Endothelial cell (in vitro differentiated cells): ENCODE measurements at places on chromosomes 13 and 19.

DNA sequence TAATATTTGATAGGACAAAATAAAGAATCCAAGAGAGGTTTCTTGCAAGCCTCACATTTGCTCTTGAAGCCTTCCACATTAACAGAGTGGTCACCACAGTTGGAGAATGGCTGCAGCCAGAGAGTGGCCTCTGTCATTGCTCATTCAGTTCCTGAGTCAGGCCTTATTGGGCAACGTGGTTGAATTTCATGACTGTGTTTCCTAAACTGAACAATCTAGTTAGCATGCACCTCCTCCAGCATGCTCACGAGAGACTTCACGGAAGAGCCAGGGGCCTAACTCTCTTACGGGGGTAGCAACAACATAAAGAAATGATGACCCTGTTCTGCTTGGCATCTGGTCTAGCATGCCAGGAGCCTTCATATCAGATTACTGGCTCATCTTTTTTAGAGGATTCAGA lies 9.6 kb upstream of the UBL3 start:
- no peak overlapping the region for H3K27ac ChIP-seq
- H3K4me3 ChIP-seq: no peak overlapping the region
- no peak for DNase-seq
- H3K4me1 ChIP-seq: peaks cover 4% of the 10 kb centered on the region
- peaks cover 1% of the 10 kb centered on the region for H3K27me3 ChIP-seq

DNA sequence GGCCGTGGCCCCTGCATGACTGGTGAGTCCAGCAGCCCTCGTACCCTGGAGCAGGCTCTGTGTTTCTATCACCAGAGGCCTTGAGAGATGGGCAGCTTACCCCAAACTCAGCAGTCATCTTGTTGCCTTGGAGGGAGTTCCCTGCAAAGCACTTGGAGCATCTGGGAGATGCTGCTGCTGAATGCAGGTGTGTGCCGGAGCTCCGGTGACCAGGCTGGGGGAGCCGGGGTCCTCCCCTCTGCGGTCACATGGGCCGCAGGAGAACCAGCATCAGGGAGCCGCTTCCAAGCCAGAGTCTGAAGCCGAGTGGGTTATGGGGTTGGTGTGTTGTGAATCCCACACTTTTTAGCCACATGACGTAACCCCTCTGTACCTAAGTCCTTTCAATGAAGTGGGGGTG lies 82.8 kb downstream of the TEX29 start:
- peaks cover 4% of the 10 kb centered on the region for H3K36me3 ChIP-seq
- no peak for DNase-seq
- no peak overlapping the region for H3K4me3 ChIP-seq
- peaks cover 14% of the 10 kb centered on the region for H3K4me1 ChIP-seq
- no peak overlapping the region for H3K27ac ChIP-seq

DNA sequence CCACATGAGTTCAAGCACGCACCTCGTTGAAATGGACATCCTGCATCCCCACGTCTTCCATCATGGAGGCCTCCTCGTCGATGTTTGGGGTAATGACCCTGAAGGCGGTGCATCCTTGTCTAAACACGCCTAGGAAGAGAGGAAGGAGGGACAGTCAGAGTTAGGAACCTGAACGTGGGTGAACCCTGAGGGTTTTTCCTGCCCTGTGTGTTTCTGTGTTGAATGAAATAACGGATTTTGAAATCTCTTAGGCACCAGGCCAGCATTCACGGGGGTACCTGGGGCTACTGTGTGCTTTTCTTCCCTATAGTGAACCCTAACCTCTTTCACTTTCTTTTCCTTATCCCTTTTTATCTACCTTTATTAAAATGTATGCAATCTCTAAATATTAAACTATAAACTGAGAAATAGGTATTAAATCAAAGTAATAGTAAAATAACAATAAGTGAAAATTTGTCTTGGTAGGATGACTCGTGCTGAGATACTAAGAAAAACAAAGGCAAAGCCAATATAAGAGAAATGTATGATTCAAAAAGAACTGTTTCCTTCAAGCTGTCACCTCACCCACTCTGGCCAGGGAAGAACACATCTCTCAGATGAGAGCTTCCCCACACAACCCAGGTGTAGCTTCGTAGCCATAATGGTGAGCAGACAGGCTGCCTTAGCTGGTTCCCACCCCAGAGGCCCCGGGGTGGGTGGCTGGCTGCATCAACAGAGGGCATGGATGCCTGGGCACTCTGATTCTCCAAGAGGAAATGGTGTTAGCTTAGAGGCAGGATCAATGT lies 72.1 kb upstream of the SLC15A1 start:
- H3K4me1 ChIP-seq: peaks cover 32% of the 10 kb centered on the region
- H3K27me3 ChIP-seq: peaks cover 6% of the 10 kb centered on the region
- peak overlapping the region; percentile 39 for H3K4me3 ChIP-seq
- H3K36me3 ChIP-seq: peaks cover 75% of the 10 kb centered on the region

DNA sequence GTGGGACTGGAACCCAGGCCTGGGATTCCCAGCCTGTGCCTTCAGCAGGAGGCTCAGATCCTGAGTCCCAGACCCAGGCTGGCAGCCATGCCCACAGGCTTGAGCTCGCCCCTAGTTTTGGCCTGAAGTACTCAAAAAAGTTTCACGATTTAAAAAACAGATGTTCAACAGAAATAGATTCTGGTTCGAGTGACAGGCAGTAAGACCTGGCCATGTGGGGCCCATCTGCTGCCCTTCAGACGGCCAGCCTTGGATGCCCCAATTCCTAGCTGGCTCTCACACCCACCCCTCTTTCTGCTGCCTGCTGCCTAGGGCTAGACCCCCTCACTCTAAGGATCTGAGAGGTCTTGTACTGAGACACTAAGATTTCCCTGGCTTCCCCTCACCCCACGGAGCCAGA lies 2.8 kb upstream of the DMPK start:
- DNase-seq: no peak
- H3K36me3 ChIP-seq: peaks cover 29% of the 10 kb centered on the region

- peaks cover 16% of the 10 kb centered on the region for H3K4me1 ChIP-seq
- DNase-seq: no peak
- no peak overlapping the region for H3K4me3 ChIP-seq
- peaks cover 17% of the 10 kb centered on the region for H3K27me3 ChIP-seq
- H3K27ac ChIP-seq: no peak overlapping the region
Measured at GRCh38 chr19:36136964-36137686, 2.7 kb upstream of the CAPNS1 start.

DNA sequence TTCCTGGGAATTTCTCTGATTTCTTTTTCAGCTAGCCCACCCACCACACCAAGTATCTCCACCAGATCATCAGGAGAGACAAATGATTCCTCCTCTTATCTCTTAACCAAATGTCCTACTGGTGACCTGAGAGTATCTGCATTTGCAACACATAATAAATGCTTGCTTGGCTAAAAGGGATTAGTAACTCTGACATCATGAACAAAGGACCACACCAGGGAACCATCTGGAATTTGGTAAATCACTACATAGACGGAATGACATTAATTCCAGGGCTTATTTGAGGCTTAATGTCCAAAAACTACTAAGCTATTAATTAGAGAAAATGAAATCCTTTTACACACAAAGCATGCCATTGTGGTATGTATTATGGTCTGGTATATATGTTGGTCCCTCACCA lies 139.0 kb downstream of the RAP2A start:
- no peak for DNase-seq
- no peak overlapping the region for H3K27ac ChIP-seq
- H3K36me3 ChIP-seq: no peaks in the 10 kb centered on the region
- no peak overlapping the region for H3K4me3 ChIP-seq
- peaks cover 2% of the 10 kb centered on the region for H3K27me3 ChIP-seq

DNA sequence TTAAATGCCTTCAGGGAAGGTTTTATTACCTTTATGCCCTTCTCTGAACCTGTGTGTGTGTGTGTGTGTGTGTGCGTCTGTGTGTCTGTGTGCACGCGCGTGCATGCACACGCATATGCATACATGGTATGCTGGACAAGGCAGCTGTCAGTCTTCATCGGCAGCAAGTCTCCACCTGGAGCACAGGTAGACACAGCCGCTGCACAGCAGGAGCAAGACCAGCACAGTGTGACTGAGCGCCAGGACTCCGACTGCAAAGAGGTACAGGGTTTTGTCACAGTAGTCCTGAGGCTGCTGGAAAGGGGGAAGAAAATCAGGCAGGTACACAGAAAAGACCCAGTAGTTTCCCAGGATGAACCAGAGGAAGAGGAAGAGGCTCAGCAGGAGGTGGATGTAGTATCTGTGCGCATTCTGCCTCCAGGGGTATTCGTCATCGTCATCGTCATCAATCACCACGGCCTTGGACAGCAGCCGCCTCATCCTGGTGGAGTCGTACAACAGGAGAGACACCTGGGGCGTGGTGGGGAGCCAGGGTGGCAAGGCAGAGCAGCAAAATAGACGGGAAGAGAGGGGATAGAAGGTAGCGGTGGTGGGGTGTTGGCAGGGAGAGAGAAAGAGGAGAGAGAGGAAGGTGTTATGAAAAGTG lies 12.8 kb upstream of the DHRS12 start:
- no peak overlapping the region for H3K27ac ChIP-seq
- H3K36me3 ChIP-seq: no peaks in the 10 kb centered on the region
- H3K27me3 ChIP-seq: peaks cover 6% of the 10 kb centered on the region
- peaks cover 21% of the 10 kb centered on the region for H3K4me1 ChIP-seq
- H3K4me3 ChIP-seq: no peak overlapping the region
- no peak for DNase-seq

- peaks cover 5% of the 10 kb centered on the region for H3K27me3 ChIP-seq
- no peaks in the 10 kb centered on the region for H3K4me1 ChIP-seq
- H3K27ac ChIP-seq: peak overlapping the region; percentile 36
- peaks cover 14% of the 10 kb centered on the region for H3K36me3 ChIP-seq
Measured at GRCh38 chr19:49004133-49004532, 10.4 kb downstream of the RUVBL2 start.

DNA sequence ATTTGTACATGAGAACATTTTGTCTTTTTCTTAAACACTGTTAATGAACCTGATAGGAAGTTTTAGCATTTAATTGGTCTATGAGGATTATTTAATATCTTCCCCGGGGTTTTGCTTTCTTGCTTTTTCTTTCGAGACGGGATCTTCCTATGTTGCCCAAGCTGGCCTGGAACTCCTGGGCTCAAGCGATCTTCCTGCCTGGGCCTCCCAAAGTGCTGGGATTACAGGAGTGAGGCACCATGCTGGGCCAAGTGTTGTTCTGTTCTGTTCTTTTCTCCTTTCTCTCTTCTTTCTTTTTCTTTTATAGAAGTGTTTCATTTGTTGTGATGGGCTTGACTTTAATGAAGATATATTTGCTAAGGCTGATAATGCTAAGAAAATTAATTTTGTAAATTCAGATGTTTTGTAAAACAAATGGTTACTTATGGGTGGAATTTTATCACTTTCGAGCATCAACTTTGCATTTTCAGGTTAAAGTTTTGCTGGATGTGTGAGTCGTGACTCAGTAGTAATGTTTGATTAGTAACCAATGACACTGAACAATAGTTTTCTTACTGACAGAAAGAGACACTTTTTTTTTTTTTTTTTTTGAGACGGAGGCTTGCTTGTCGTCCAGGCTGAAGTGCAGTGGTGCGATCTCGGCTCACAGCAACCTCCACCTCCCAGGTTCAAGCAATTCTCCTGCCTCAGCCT lies 2.2 kb downstream of the PAN3 start:
- H3K4me1 ChIP-seq: peaks cover 36% of the 10 kb centered on the region
- peak overlapping the region; percentile 96 for H3K27ac ChIP-seq
- peak overlapping the region; percentile 94 for H3K4me3 ChIP-seq

DNA sequence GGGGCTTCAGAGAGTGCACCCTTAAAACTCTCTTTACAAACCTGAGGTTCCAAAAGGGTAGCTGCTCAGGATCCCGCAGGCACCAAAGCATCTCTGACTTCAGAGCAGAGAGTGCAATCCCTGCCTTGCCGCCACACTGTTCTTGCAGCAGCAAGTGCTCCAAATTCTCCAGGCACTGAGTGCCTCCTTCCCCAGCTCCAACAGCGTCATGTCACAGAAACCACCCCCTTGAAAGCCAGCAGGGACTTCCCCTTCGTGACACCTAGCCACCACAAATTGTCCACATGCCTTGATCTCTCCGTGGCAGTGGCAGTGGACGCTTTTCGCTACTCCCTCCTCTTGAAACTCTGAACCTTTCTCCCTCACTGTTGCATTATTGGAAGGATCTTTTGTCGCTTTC lies 39.9 kb downstream of the MBNL2 start:
- H3K4me3 ChIP-seq: peak overlapping the region; percentile 45
- peaks cover 77% of the 10 kb centered on the region for H3K4me1 ChIP-seq
- peaks cover 45% of the 10 kb centered on the region for H3K36me3 ChIP-seq
- DNase-seq: no peak

DNA sequence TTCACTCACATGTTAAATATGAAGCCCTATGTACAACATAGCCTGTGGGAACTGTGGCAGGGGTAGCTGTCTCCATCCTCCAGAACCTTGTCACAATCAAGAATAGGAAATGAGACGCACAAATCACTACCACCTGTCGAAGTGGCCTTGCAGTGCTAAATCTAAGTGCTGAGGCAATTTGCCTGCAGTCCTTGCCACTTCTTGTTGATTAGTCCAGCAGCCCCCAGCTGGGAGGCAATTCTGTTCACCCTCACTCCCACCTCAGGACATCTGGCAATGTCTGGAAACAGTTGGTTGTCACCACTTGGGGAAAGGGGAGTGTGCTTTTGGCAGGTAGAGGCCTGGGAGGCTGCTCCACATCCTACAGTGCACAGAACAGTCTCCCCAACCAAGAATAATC lies 10.7 kb downstream of the RFX2 start:
- DNase-seq: no peak
- no peaks in the 10 kb centered on the region for H3K36me3 ChIP-seq

DNA sequence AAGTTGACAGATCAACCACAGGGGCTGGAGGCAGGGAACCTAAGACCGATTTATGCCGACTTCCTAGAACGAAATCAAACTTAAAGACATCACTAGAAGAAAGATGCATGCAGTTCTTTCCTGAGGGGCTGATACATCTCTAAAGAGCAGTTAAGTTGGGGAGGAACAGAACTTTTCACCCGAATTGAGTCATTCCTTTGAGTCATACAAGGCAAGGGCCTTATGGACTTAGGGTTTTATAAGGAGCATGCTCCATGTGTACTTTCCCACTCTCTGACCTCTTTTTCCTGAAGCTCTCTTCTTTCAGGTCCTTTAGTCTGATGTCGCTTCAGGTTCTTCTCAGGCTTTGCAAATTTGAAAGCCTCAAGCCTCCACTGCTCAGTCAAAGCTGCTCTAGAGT lies 7.9 kb upstream of the FBXL3 start:
- H3K27ac ChIP-seq: no peak overlapping the region
- DNase-seq: no peak
- peaks cover 3% of the 10 kb centered on the region for H3K27me3 ChIP-seq
- peak overlapping the region; percentile 31 for H3K4me3 ChIP-seq

DNA sequence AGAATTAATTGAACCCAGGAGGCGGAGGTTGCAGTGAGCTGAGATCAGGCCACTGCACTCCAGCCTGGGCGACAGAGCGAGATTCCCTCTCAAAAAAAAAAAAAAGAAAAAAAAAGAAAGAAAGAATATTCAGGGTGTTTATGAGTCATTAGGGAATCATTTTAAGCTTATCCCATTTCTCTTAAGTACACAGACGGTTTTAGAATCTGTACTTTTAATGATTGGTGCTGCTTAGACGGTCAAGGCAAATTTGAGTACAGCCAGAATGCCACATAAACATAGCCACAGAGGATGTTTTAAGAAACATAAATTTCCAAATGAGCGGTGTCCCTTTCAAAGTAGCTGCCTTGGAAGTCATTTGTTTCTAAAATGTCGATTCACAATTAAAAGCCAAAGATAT lies 2.6 kb downstream of the SPRYD7 start:
- H3K36me3 ChIP-seq: no peaks in the 10 kb centered on the region
- H3K4me3 ChIP-seq: no peak overlapping the region
- H3K27ac ChIP-seq: no peak overlapping the region
- DNase-seq: no peak
- peaks cover 7% of the 10 kb centered on the region for H3K4me1 ChIP-seq
